ENCODE measurements at places on chromosomes 11 and 22.

DNA sequence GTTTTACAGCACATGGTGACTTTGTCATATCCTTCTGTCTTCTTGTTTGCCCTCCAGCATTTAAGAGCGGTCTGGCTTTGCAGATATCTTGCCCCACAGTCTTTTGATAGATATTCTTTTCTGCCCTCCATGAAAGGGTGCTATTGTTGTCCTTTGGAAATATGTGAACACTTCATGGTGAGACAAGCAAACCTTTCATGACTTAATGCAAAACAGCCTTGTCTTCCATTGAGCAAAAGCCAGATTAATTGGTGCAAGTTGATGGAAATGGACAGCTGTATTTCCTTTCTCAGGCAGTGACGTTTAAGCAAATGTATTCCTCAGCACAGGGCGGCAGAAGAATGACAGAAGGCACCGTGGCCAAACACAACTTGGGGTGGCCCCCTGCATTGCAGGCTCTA lies 4.4 kb downstream of the DCPS start:
- no peak for DNase-seq

DNA sequence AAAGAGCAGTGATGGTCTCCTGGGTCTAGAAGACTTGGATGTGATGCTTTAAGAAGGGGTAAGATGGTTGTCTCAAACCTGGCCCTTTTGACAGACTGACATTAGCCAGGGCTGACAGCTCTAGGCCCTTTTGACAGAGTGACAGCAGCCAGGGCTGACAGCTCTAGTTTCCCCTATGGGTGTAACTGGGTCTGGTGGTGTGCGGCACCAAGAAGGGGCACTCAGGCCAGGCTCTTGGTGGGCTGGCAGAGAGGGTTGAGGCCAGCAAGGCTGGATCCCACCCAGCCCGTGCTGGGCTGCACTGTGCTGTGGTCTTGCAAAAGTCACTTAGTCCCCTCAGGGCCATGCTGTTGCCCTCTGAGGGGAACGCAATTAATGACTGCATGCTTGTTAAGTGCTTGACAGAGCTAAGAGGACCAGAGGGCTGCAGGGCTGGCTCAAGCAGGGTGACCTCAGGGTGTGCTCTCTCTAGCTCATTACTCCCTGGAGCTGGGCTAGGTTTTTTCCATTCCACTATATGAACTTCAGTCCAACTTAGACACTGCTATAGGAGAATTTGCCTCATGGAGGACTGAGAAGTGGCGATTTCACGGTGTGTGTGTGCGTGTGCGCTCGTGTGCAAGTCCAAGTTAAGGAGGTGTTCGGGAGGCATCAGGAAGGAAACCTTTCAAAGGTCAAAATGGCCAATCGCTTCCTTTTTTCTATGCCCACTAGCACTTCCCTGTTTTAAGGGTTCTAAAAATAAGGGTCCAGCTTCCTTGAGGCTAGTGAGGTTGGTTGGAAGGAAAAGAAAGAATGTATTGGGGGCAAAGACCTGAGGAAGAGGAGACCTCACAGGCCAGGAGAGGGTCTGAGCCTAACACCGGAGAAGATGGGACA lies 4.4 kb downstream of the UBASH3B start:
- DNase-seq, result no peak

DNA sequence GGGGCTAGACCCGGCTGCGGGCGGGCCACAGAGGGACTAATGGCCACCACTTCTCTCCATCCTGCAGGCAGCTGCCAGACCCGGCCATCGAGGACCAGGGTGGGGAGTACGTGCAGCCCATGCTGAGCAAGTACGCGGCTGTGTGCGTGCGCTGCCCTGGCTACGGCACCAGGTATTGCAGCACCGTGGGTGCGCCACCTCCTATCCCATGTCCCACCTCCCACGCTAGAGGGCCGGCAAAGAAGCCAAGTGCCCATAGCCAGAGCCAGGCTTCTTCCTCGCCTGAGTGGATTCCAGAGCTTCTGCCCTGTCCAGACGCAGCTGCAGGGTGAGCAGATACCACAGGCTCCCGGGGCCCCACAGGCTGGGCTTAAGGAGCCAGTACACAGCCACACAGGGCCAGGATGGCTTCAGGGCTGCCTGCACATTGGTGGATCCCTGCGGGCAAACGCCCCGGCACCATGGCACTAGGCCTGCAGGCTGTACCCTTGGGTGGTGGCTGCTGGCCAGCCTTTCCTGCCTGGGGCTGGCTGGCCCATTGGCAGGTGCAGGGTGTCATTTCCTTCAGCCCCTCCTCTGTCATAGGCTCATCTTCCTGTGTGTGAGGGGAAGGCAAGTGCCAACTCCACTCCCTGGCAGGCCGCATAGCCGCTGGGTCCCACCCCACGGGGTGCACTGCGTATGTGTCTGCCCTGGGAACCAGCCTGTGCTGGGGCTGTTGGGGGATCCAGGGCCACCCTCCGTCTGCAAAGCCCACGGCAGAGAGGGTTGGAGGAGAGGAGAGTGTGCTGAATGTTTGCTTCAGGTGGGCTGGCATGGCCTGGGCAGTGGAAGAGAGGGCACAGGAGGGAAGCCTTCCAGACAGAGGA lies 16.5 kb upstream of the DGCR8 start:
- DNase-seq, result no peak

- DNase-seq, result no peak
These were observed 33.0 kb upstream of the NUP160 start for GRCh38 chr11:47881145-47881544.

DNA sequence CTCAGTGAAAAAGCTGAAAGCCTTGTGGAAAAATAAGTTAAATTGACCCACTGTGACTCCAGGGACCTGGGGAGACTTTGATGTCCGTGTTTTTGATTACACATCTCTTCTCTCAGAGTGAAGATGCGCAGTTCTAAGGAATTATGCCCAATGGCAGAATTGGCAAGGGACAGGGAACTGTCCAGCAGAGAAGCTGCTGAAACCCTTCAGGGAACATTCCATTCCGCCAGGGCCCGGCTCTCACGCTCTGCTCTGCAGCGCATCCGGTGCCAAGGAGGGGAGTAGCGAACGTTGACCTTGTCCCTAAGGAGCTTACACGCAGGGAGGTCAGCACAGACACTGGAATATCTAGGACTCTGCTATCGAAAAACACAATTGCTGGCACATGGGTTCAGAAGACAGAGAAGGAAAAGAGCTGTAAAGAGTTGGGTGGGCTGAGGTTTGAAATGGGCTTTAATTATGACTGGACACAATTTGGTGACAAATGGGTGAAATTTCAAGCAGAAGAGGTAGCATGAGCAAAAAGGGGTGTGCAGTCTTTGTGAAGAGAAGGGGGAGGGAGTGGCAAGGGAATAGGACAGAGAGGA lies 64.5 kb upstream of the B3GAT1 start:
- no peak for DNase-seq

- DNase-seq, result no peak
These were observed 108.5 kb downstream of the MICAL2 start for GRCh38 chr11:12218909-12219308.

Data from stimulated activated CD8-positive, alpha-beta memory T cell treated with anti-CD3 and anti-CD28 coated beads, Interleukin-4, amount 100 ng/mL, for 1 hour (primary cell).